AG20443 (cell line): ENCODE measurements at places on chromosomes 5 and 9.
A peak's percentile ranks its signal among the peaks of the same experiment; 100 is the strongest.

DNA sequence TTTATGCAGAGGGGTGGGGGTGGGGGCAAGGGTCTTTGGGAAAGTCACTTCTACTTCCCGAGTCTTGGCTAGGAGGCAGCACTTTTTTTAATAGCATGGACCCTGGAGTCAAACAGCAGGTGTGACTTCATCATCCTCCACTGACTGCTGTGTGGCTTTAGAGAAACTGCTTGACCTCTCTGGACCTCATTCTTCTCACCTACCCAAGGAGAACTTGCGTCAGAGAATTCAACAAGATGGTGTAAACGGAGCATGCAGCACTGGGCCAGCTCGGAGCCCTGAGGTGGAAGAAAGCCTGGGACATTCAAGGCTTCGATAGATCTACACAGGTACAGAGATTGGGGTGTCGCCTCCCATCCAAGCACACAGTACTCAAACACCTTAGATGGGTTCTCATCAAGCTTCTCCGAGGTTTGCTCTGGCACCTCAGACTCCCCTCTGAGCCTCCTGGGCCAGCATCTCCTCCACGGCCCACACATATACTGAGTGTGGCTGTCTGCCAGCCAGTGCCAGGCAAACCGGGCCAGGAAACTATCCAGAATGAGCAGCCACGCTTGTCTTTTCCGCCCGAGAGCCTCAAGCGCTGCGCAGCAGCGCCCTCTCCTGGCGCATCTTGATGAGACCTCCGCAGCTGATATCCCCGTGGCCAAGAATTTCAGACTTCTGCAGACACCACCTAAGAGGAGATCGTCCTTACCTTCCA, 4.6 kb upstream of the SLC25A48 start:
- DNase-seq: peak; percentile 89

- DNase-seq: no peak
Measured at GRCh38 chr5:59656351-59657254, 236.9 kb downstream of the PDE4D start.

DNA sequence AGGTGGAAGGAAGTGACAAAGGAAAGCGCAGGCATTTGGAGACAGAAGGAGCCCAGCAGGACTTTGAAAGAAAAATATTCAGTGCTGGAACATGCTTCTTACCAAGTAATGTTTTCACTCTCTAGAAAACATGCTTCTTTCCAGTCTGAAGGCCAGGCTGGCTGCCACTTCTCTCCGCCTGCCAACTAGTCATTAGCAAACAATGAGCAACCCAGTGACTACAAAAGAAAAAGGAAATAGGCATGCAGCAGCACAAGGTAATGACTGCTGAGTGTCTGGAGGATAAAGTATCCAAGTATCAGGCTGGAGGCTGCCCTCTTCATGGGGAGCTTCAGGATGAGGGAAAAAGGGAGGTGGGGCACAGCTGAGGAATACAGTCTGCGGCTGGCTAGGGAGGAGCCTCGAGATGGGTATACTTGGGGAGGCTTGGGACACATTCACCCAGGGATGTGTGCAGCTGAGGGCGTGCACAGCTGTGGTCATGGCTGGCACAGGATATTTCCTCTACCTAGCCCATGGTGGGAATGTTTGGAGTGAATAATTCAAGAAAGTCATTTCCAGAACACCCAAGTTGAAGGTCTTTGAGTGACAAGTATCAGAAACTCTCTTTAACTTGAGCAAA, 161.5 kb upstream of the KIF2A start:
- peak; percentile 19 for DNase-seq

DNA sequence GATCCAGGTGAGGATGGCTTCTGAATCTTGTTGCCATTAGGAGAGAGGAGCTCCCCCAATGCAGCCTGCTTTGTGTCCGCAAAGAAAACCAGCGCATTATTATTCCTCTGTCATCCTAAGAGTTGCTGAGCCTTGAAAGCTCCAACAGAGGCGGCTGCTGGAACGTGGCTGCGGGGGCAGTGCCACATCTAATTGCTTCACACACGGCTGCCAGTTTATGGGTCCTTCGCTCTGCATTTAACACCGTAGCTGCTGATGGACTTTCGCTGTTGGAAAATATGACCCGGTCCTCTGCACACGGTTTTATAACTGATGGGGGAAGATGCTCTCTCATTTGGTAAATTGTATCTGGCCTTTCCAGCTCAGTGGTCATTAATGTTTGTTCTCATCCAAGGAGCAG, 38.0 kb downstream of the ZNF622 start:
- no peak for DNase-seq

- DNase-seq: peak; percentile 86
Measured at GRCh38 chr9:35729700-35730485, 2.1 kb downstream of the TLN1 start.

DNA sequence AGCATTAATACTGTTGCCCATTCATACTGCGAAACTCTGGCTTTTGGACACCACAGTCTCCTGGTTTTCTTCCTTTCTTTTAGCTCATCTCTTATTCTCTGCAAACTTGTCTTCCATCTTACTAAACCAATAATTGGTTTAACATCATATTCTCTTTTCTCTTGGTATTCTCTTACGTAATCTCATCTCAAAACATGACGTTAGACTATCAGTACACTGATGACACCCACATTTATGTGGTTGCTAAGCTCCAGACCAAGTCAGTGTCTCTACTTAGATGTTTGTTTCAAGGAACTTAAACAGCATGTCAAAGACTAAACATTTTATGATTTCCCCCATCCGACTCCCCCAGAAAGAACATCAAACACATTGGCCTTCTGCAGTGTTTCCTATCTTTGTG, 2.1 kb downstream of the PRRC1 start:
- DNase-seq: no peak

DNA sequence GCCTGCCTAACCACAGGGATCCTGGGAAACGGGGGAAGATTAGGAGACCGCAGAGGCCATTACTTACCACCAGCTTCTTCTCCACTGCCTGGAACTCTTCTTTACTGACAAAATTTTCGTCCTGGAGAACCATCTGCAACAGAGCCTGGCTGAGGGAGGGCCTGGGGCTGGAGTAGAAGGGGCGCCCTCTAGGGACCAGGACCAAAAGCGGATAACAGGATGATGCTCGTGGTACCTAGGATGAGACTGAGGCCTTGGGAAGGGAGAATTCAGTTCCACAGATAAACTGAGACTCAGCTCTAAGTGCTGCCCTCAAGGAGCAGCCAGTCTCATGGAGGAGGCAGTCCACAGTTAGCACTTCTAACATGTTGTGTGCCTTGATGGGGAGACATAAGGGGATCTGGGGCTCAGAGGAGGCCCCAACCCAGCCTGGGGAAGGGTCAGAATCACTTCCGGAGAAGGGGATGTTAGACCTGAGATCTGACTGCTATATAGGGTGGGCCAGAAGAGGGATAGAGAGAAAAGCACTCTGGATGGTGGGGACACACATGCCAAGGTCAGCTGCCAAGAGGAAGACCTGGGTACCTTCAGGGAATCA, 1.2 kb downstream of the SPATA24 start:
- no peak for DNase-seq

- DNase-seq: no peak
Measured at GRCh38 chr5:73422164-73422563, 26.4 kb downstream of the FOXD1 start.

- DNase-seq: no peak
Measured at GRCh38 chr5:33270671-33271070, 170.1 kb upstream of the TARS1 start.

DNA sequence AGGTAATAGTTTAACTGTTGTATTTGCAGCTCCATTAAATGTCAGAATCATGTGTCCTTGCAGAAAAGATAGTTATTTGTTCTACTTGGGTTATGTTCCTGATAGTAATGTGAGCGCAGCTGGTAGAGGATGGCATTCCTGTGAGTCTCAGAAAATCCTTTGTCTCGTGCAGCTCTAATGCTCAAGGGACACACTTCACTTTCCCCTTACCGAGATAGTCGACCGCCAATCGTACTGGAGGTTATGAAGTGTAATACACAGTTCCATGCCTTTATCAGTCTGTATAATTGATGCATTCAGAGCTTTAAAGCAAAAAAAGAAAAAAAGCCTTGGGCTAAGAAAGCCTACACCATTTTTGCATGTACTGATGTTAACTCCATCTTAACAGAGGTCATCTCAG, 60.2 kb upstream of the SRP19 start:
- DNase-seq: no peak

DNA sequence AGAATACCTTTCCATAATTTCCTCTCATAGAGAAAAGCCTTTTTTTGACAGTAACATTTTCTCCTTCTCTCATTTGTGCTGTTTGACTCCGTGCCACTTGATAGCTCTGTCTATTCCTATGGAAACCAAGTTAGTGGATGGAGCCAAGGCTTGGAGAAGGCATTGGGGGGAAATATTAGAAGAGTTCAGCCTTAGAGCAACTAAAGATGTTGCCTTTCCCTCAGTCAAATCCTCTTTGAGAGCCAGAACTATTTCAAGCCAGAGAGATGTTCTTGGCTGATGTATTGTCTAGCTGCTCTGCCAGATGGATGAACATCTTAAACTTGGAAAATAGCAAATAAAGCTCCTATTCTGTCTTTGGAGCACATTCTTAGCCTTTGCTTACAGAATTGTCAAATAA, 112.4 kb downstream of the INVS start:
- no peak for DNase-seq

DNA sequence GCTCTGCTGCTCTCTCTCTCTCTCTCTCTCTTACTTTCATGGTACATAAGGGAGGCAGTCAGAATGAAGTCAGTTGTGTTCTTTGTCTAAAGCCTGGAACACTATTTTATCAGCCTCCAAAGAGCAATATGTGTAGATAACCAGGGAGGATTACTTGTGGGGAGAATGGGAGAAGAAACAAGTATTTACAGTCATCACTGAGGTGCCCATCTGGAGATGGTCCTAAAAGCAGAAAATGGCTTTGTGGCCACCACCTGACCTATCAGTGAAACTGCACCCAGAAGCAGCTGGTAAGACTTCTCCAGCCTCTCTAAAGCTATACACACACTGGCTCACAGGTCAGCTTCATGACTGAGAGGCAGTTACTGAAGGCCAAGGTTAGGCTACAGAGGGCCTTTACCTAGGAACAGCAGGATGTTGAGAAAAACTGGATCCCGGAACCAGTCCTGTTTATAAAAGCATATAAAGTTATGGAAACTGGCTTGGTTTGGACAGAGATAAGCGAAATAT, 75.1 kb downstream of the MRPS27 start:
- DNase-seq: peak; percentile 45

DNA sequence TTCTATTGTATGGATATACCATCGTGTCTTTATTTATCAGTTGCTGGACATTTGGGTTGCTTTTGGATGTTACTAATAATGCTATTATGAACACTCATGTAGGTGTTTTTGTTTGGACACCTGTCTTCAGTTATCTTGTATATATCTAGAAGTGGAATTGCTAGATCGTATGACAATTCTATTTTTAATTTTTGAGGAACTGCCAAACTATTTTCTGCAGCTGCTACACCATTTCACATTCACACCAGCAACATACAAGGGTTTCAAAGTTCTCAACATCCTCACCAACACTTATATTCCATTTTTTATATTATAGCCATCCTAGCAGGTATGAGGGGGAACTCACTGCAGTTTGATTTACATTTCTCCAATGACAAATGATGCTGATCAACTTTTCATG, 324.6 kb downstream of the CAAP1 start:
- DNase-seq: no peak

DNA sequence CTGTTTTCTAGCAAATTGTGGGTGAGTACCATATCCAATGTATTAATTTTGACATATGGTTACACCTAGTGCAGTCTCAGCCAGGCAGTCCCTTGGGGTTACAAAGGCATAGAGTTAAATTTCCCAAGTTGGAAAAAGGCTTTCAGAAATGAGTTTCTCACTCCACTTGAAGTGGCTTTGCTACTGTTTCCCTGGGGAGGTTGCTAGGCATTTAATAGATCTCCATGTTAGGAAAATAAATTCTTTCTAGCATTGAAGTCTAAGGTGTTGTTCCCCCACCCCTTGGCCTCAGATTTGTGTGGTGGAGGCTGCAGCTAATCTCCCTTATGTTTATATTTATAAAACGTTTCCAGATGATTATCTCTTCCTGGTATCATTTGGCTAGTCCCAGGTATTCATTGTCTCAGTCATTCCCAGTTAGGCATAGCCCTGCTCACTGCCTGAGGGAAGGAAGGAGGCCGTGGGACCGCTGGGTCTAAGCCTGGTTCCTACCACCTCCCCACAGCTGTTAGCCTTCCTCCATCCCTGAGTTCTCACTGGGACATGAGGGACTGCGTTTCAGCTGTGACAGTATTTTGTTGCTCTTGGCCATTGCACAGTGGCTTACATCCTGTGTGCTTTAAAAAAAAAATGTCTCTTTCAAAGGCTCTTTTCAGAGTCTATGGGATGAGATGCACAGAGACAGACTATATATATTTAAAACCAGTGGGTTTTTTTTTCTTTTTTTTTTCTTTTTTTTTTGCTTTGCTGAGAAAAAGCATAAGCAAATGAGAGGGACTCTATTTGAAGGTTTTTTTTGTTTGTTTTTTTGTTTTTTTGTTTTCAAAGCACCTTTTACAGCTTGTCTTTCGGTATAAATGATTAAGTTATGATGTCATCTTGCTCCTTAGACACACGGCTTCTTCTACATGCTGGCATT, 121.5 kb downstream of the MAST4 start:
- DNase-seq: no peak

- DNase-seq: peak; percentile 88
Measured at GRCh38 chr5:9924614-9925013, 294.5 kb upstream of the TAS2R1 start.

GRCh38 chr9:100375658-100376057, 22.9 kb upstream of the TEX10 start:
- DNase-seq: no peak

DNA sequence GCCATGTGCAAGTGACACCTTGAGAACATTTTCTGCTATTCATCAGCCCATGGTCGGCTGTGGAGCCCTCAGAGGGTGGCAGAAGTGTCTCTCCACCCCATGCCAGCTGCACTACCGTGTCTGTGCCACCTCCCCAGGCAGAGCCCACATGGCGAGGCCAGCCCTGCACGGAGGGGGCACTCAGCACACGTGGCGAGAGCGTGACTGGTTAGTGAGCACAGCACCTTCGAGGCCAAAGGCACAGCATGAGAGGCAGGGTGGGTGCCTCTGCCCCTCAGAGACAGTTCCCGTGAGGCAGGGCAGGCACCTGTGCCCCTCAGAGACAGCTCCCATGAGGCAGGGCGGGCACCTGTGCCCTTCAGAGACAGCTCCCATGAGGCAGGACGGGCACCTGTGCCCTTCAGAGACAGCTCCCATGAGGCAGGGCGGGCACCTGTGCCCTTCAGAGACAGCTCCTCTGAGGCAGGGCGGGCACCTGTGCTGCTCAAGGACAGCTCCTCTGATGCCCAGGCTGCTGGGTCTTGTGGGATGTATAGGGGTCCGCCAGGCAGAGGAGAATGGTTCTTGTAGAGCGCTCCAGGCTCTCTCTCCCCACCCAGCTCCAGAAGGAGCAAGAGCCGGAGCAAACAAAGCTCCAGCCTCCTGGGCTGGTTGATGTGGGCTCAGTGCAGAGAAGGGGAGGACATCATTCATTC, 179.8 kb upstream of the PPP1R26 start:
- no peak for DNase-seq

DNA sequence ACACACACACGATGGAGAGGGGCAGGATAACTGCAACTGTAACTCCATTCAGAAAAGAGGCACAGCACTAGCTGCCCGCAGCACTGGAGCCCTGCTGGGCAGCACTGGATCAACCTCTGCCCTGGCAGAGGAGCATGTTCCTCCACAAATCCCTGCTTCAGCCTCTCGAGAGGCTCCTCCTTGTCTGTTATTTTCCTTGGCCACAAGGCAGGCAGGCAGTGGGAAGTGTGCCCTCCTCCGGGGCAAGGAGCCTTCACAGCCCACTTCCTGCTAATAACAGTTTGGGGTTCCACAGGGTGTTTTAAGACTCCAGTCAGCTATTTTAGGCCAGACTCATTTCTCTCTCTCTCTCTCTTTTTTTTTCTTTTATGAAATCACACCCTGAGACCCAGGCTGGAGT, 11.8 kb downstream of the FXN start:
- no peak for DNase-seq
